ENCODE measurements at places on chromosomes 5 and 9. TPM values are rescaled to one million over a fixed set of nuclear protein-coding genes. Genes with fewer than 3 reads are reported as not detected.
A peak's percentile ranks its signal among the peaks of the same experiment; 100 is the strongest.

DNA sequence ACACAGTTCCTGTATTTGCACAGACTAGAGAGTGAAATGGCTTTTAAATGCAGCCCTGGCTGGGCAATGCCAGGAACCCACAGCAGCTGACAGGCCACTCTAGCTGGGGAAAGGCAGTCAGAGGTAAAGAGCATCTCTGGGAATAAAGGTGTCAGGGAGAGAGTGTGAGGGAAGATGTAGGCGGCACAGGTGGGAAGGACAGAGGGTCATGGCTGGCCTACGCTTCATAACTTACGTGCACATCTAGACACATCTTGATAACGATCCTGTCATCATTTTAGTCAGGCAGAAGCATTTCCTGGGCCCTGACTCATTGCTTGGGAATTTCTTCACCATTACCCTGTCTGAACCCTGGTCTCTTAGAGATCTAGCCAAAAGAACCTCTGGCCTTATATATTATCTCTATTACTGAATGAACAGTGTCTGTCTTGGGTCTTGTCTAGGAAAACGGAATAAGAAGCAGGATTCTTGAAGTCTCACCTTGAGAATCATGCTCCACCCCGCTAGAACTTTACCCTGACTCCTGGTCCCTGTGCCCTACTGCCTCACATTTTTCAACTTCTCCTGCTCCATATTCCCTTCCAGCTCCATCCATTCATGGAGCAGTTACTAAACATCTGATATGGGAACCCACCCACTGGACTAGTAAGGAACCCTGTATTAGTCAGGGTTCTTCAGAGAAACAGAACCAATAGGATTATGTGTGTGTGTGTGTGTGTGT, 106.4 kb upstream of the ELL2 start:
- no peak for DNase-seq

DNA sequence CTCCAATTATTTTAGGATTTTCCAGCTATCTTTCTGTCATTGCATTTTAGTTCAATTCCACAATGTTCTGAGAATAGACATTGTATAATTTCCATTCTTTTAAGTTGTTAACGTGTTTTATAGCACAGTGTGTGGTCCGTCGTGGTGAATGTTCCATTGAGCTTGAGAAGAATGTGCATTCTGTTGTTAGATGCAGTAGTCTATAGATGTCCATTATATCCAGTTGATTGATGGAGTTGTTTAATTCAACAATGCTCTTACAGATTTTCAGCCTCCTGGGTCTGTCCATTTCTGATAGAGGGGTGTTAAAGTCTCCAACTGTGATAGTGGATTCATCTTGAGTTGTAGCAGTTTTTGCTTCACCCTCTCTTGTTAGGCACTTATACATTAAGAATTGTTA, 1587.7 kb upstream of the NUDT12 start:
- no peak for DNase-seq

DNA sequence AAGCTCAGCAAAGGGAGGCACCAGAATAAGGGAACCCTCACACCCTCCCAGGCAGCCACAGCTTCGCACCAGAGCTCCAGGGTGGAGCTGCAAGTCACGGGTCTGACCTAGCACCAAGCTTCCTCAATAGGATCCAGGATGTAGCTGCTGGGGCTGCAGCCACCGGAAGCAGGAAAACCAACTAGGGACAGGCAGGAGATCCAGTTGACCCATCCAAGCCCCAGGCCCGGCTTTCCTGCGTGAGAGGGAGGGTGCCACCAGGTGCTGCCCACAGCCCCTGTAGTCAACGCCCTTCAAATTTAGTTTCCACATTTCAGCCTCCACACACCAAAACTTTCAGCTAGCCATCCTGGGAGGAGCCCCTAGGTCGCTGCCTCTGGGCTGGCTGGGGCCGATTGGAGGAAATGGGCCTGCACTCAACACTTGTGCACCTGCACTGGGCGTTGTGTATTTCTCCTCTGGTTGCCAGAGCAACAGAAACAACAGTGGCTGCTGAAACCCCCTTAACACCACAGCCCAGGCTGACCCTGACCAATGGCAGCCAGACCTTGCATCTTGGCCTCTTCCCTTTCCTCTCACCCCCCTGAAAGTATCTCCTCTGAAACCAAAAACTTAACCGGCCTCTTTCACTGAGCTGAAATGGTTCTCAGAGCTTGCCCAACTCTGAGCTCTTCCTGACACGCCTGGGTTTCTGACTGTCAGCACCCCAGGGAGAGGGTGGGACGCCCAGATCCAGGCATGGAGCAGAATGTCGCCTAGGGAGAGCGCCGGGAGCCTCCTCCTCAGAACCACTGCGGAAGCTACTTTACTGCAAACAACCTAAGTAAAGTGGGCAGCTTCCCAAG, 226.5 kb upstream of the MAP3K1 start:
- no peak for DNase-seq

DNA sequence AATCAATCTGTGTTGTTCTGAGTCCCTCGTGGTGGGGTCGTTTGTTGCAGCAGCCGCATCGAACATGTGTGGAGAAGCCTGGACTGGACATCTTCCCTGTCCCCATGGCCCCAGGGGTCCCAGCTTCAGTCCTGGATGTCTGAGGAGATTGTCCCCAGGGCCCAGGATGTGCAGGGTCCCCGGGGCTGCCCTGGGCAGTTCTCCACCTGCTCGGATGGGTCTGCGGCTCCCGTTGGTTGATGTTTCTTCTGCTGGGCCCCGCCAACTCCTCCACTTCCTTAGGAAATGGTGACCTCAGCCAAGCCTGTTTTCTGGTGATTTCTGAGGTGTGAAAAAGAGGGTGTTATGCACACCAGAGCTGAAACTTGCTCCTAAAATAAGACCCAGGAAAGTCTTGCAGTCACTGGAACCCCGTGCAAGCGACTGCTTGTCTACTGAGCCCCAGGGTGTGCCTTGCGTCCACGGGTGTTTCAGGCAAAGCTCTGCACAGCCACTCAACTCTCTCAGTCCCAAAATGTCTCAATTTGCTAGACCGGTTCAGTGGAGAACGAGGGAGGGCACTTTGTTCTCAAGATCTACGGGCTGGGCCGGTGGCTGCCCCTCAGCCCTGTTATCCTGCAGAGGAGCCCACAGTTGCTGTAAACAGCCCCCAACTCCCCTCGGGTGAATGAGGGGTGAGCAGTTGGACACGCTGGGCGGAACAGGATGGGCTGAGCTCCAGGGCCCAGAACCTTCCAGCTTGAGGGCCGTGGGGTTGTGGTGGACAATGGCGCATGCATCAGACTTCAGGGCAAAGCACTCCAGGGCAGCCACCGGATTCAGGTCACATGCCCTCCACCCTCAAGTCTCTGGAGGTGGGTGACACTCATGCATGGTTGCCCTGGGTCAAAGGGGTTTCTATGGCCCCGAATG, 66.7 kb upstream of the OLFM1 start:
- DNase-seq = no peak

DNA sequence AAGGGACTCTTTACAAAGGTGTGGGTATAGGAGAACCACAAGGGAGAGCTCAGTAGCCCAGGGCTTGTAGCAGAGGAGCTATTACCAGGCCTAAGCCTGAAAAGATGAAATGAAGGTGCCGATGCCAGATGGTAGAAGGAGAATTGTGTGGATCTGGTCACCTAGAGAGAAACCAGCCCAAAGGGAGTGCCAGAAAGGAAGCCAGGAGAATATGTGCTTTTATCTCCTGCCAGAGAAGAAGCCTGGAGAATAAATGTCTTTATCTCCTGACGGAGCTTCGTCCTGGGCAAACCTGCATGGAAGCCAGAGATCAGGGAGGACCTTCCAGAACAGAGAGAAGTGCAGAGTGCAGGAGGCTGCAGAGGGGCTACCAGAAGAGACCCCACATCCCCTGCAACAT, 142.6 kb downstream of the MED10 start:
- DNase-seq = no peak

- DNase-seq = no peak
These were observed 417.8 kb downstream of the TMEM161B start for GRCh38 chr5:87850843-87851242.

DNA sequence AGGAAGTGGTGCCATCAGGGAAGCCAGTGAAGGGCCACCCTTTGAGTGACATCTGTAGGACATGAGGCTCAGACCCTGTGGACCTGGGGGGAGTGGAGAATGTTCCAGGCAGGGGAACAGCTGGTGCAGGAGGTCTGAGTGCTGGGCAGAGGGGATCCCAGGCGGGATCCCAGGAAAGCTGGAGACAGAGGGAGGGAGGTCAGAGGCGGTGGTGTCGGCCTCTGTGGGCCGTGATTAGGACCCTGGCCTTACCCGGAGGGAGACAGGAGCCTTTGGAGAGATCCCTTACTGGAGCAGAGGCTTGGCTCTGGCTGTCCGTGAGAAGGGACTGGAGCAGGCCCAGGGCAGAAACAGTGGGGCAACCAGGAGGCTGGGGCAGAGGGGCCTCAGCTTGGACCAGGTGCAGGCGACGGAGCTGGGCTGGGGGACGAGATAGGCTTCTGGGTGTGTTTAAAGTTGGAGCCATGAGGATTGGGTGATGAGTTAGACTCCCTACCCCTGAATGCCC, 12.1 kb upstream of the GRHPR start:
- DNase-seq = no peak

GRCh38 chr9:81607593-81608288, 81.6 kb downstream of the TLE1 start:
- no peak for DNase-seq

DNA sequence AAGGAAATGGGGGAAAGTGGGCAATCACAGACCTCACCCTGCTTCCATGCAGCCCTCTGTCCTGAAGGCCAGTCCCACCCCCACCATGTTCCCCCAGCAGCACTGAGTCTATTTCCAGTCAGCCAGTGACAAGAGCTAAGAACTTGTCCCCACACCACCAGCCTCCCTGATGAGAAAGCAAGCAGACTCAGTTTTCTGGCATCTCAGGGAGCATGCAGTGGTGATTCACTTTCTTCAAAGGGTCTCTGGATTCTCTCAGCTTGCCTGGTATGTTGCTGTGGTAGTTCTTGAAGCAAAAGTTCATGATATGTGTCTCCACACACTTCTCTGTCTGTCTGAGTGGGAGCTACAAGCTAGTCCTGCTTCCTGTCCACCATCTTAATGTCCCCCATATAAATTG, 799.9 kb upstream of the TYRP1 start:
- DNase-seq = no peak

- DNase-seq = no peak
These were observed 111.7 kb downstream of the JAKMIP2 start for GRCh38 chr5:147670815-147671214.

- no peak for DNase-seq
These were observed 683 bp downstream of the CLPTM1L start for GRCh38 chr5:1343931-1344901.

DNA sequence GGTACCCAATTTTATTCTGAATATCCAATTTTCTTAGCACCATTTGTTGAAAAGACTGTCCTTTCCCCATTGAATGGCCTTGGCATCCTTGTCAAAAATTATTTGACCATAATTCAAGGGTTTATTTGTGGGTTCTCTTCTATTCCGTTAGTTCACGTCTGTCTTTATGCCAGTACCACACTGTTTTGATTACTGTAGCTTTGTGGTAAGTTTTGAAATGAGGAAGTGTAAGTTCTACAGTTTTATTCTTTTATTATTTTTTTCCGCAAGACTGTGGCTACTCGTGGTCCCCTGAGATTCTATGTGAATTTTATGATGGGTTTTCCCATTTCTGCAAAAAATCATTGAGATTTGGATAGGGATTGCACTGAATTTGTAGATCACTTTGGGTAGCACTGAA, 402.6 kb downstream of the PLK2 start:
- no peak for DNase-seq

DNA sequence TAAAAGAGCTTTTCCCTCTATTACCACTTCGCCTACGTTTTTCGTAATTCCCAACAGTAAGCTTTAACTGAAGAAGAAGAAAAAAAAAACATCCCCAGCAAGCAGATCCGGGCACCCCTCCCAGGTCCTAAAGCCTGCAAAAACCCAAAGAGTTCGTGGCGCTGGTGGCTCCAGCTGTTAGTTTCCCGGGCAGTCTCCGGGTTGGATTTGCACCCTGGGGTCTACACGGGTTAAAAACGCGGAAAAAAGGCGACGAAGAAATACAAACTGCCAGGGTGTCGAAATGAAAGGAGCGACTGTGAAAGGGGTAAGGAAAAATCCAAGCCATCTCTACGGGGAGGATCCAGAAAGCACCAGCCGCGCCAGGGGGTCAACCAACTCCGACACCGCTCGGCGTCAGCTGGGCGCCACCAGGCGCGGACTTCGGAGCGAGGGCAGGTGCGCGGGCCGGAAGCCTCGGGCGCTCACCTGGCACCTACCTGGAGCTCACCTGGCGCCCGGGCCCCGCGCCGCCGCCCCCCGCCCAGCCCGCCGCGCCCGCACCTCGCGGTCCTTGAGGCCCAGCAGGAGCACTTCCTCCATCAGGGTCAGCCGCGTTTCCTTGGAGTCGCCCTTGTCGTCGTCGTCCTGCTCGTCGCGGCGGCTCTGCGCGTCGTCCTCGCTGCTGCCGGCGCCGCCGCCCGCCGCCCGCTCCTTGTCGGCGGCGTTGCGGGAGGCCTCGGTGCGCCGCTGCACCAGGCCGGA, 680 bp downstream of the GOLPH3 start:
- peak; percentile 64 for DNase-seq

GRCh38 chr5:14663734-14664269, 716 bp upstream of the OTULIN start:
- DNase-seq = no peak

DNA sequence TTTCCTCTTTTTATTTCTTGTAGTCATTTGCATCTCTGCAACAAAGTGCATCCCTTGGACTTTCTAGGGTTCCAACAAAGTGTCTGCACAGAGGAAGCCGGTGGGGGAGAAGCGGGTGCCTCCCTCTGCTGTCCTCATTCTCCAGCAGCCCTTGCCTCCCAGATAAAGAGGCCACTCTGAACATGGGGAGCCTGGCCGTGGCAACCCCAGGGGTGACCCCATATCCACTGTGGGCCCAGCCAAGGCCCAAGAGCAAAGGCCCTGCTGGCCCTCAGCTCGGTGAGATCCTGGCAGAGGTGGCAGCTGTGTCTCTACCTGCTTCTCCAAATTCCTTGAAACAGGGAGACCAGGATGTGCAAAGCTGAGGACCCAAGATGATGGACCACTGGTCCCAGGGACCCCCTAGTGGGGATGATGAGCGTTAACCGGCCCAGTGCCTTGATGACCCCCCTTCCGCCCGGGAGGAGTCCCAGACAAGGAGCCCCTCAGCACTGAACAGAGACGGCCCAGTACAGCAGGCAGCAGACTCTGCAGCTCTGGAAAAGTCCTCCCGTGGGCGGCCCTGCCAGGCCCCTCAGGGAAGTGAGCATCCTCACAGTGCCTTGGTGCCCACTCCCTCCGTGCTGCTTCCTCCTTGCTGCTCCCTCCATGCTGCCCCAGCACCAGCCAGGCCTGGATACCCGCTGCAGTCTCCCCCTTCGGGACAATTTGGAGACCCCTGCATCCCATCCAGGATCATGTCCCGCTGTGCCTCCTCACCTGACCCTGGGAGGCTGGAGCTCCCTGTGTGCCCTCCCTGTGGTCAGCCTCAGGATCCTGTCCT, 62.5 kb downstream of the MRPL36 start:
- DNase-seq = no peak

ZNF366 gene
- total RNA-seq = 2.6 TPM

KCNN2 gene
- total RNA-seq = 28.6 TPM

NSMF gene
- total RNA-seq = 267 TPM

SLC9A3 gene
- total RNA-seq = 1.5 TPM

FAM81B gene
- not detected for total RNA-seq

F12 gene
- 14.5 TPM for total RNA-seq

FBLL1 gene
- 22.7 TPM for total RNA-seq

LHX3 gene
- total RNA-seq = not detected

TMEM174 gene
- total RNA-seq = not detected

SOX30 gene
- not detected for total RNA-seq
